Esophagus squamous epithelium (tissue), 5 donors: ENCODE measurements at places on chromosomes 5 and 9.

GRCh38 chr5:139696894-139697658 lies 48.9 kb downstream of the CXXC5 start:
- DNase-seq, result no peak

DNA sequence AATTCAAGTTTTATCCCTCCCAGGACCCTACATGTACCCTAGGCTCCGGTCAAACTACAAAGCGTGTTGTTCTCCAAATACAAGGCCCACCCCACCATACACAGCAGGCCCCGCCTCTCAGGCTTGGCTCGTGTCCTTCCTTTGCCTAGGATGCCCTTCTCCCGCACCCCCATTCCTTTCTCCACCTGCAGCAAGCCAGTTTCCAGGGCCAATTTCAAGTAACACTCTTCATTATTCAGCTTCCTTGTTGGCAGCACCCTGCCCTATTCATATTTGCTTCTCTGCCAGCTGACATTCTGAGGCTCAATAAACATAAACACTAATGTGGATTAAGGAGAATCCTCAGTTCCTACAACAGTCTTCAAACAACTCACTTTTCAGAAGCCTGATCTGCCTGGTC lies 31.7 kb downstream of the EPB41L4B start:
- no peak for DNase-seq

DNA sequence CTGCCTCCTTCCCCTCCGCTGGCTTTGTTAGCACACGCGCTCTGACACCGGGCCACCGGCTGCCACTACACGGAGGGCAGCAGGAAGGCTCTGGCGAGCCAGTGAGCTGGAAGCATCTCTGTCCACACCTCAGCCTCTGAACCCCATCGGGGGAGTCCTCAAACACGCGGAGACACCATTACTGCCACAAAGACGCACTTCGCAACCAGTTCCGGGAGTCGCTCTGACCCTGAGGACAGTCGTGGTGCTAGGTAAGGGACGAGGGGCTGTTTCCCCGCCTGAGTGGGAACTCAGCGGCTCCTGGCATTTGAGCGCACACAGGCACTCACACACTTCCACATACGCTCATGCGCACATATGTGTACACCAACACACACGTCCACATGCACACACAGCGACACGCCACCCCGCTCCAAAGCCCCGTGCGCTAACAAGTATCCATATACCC lies 160.0 kb downstream of the C9orf152 start:
- DNase-seq, result no peak

- DNase-seq, result no peak
Observed at GRCh38 chr9:14424983-14425382, 111.0 kb upstream of the NFIB start.

- DNase-seq, result no peak
Observed at GRCh38 chr5:15501091-15501791, 1.3 kb downstream of the FBXL7 start.
